Stimulated activated CD8-positive, alpha-beta memory T cell treated with anti-CD3 and anti-CD28 coated beads, Interleukin-4, amount 100 ng/mL, for 1 hour (primary cell): ENCODE measurements at places on chromosomes 7 and 10.

- DNase-seq, result no peak
Observed at GRCh38 chr7:157467496-157468212, 130.8 kb downstream of the DNAJB6 start.

- DNase-seq, result no peak
Observed at GRCh38 chr10:287814-288213, 152.6 kb downstream of the ZMYND11 start.

GRCh38 chr10:72524489-72524888 lies 101.4 kb downstream of the MICU1 start:
- no peak for DNase-seq

DNA sequence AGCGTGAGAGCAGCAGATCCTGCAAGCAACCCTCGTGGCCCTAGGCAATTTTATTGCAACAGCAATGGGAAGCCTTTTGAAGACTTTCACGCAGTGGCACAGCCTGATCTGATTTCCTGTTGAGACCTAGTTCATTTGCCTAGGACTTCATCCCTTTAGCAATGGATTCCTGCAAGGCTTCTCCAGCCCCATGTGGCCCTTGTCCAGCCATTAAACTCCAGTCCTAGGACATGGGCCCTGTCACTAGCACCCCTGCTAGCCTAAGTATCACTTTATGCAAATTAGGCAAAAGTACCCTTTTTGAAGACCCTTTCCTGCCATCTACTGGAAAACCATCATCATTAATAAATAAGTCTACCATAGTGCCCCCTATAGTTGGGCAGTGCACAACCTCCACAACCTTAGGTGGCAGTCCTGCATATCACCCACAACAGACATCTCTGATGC lies 379.4 kb downstream of the GALNT17 start:
- no peak for DNase-seq

GRCh38 chr10:114385557-114385956 lies 18.7 kb downstream of the AFAP1L2 start:
- DNase-seq, result no peak

DNA sequence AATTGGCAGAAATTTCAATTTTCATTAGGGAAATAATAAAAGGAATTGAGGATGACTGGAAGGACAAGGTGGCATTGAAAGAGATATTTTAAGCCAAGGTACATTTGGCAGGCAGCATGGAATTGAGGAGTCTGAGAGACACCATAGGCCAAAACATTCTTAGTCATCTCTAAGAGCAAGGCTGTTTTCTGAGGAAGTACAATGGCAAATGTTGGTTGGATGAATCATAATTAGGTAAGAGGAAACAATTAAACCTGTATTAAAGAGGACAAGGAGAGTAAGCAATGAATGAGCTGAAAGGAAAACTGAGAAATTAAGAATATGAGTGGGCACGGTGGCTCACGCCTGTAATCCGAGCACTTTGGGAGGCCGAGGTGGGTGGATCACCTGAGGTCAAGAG lies 86.3 kb downstream of the MRPL32 start:
- no peak for DNase-seq

DNA sequence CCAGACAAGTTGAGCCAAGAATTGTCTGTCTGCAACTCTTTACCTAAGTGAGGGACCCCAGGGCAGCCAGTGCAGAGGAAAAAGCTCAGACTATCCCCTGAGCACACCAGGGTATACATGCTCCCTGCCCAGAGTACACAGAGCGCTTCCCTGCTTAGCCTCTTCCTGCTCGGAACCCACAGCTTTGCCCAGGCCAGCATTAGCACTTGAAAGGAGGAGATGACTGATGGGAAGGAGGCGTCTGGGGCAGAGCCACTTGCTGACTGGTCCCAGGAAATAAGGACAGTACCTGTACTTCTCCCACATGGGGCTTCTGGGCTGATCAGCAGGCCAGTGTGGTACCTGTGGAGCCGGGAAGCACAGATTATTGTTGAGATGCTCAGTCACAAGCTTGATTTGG lies 48.4 kb upstream of the TRIM8 start:
- no peak for DNase-seq

DNA sequence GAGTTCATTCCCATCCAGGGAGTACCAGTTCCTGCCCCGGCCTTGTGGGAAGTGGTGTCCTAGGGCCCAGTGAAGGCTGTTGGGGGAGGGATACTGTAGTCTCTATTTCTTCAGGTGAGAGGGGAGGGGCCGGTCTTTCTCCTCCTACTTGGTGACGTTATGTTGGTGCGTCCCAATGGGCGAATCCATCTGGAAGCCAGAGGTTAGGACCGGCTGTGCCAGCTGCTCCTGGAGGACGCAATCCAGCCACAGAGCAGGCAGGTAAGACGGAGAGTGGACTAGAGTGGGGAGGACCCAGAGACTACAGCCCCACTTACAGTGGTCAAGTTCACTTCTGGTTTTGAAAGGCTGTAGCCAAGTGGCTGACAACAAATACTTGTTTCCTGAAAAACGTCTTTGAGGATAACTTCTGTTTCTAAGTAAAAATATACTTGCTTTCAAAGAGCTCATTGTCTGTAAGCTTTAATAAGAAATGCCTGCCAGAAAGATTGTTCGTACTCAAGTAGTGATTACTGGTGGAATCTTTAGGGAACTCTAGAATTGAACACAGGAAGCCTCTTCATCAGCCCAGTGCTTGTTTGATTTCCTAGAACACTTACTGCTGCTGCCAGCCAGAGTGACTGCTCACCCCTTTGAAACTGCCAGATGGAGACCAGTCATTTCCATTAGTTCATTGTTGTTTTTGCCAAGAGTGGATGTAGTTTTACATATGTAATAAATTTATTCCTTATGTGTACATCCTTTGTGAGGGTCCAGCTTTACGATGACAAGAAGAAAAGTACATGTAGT lies 25.4 kb downstream of the RBM33 start:
- no peak for DNase-seq

- no peak for DNase-seq
Observed at GRCh38 chr7:151940048-151940811, 16.0 kb upstream of the GALNTL5 start.

DNA sequence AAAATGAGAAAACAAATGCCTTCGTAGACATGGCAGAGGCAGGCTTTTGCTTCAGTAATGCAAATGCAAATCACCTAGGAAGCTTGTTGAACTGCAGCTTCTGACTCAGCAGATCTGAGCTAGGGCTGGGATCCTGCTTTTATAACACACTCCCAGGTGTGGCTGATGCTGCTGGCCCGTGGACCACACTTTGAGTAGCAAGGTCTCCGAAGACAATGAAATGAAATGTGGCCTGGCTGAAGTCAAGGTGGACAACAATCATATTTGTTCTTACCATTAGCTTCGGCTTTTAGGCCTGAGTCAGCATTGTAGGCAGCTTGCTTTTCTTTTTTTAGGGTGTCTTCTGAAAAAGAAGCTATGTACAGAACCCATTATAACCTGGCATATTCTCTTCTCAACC lies 26.3 kb downstream of the COL17A1 start:
- no peak for DNase-seq

DNA sequence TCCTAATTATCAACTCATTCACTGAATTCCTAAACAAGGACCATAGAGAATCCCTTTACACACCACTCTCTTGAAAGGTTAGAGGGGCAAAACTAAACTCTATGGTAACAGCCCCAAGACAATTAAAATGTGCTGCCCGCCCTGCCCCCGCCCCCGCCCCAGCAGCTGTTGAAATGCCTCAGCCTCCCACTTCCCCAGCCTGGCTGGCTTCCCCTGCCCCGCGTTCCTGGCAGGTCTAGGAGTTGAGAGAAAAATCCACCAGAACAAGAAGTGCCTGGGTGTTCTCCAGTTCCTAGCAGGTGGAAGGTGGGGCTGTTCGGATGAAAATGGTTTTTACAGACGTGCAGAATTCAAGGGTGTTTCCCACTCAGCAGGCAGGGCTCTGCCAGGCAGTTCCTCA lies 109.5 kb upstream of the ZEB1 start:
- DNase-seq, result no peak

DNA sequence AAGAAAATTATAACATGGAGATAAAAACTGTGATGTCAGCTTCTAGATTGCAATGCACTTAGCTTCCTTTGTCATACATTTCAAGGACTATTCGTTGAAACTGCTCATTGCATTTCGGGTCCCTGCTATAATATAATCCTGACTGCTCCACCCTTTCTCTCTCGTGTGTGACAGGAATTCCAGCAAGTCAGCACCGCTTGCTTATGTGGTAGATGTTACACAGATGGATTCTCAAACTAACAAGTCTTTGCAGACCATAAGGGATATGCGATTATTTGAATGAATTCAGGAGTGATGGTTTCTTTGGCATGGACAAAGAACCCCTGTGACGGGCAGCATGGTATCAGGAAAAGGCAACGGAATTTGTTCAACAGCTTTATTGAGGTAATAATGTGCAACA lies 184.0 kb downstream of the GRID1 start:
- no peak for DNase-seq

- DNase-seq, result no peak
Observed at GRCh38 chr10:70381471-70382421, 679 bp downstream of the LRRC20 start.

DNA sequence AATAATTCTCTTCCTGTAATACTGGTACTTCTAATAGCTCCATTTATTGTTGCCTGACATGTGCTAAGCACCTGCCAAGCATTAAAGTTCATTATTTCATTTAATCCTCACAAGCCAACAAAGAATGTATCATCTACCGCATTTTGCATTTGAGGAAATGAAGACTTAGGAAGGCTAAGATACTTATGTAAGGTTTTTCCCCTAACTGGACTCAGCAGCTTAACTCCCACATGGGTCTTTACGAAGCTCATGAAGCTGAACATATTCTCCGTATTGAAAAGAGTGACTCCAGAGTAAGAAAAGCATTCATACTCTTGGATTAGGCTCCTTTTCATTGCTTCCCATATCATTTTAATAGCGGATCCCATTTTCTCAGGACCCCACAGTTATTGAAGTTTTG lies 155.7 kb upstream of the TMEM72 start:
- no peak for DNase-seq

GRCh38 chr10:100184840-100185239 lies 989 bp downstream of the ERLIN1 start:
- DNase-seq, result no peak

GRCh38 chr10:59872892-59873463 lies 33.4 kb downstream of the CCDC6 start:
- no peak for DNase-seq

DNA sequence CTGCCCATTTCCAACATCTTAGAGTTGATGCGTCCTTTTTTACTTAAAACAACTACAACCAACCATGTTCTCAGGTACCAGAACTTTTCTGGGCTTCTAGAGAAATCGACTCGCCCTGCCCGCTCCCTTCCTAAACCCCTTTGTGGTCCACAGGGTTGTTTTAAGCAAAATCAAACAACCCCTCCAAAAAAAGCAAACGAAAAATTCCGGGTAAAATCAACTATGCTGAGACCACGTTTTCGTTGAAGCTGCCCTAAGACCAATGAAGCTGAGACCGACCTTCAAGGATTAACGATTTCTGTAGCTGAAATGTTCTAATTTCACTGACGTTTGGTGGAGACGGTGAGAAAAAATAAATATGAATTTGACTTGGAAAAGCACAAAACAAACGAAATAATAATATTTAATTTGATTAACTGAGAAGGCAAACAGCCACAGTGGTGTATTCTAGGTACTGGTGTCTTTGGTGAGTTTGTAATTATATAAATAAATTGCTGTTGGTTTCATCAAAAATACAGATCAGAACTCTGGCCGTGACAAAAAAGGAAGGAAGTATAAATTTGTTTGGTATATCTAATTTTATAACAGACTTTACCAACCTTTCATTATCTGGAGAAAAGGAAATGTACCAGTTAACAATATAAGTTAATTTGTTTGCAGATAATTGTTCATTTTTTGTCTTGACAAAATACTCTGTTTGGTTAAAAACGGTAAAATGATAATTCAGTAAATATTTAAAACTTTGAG lies 4.7 kb upstream of the IGF2BP3 start:
- DNase-seq, result no peak

DNA sequence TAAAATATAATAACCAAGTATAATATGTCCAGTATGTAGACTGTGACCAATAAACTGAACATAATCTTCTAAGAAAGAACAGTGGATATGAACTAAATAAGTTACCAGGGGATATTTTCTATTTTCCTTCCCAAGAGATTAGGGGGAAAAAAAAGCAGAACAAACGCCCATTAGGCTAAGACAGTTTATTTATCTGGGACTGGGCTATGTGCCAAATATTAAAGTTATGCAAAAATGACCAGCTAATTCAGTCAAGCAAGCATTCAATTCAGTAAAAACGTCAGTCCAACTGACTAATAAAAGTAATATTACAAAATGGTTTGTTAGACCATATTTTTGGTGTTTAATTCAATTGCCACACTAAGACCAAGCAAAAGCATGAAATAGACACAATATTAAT lies 122.2 kb downstream of the TSPAN12 start:
- DNase-seq, result no peak

DNA sequence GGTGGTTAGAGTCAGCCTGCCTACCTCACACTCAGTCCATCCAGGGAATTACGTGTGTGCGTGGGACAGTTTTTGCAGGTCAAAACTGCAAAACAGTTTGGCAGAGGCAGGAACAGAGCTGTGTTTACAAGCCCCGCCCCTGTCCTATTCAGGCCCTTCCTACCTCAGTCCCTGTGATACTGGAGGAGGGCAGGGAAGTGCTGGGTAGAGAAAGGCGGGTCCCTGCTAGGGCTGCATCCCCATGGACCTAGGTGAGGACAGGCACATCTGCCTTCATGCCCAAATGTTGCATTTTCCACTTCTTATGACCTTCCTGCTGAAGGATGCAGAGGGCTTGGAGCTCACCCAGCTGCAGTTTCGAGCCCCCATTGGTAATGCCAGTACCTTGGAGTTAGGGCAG lies 25.1 kb downstream of the SBDS start:
- DNase-seq, result no peak

- DNase-seq, result no peak
Observed at GRCh38 chr7:2109936-2110609, 122.7 kb downstream of the MAD1L1 start.

DNA sequence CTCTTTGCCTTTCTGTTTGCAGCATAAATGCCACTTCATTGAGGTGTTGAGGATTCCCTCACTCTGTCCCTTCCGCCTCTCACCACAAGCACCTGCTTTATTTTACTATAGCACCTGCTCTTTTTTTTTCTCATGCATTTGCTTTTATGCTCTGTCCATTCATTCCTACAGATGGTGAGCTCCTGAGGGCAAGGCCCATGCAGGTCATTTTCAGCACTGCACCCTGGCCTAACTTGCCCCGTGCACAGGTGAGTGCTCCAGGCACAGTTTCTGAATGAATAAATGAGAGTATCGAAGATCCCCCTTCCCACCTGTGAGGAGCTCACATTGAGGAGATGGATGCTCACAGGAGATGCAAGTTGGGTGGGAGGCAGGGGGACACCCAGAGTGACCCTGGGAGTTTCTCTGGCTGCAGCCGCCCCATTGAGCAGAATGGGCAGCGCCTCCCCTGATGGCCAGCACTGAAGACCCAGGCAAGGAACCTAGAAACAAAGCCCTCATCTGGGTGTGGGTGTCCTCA lies 1.2 kb upstream of the AKR1E2 start:
- no peak for DNase-seq

GRCh38 chr10:78543749-78544362 lies 510.2 kb downstream of the RPS24 start:
- DNase-seq, result no peak

- DNase-seq, result no peak
Observed at GRCh38 chr10:91540733-91541132, 92.1 kb downstream of the PPP1R3C start.

- DNase-seq, result no peak
Observed at GRCh38 chr7:139004321-139005090, 23.3 kb upstream of the KIAA1549 start.

GRCh38 chr7:132516042-132516840 lies 60.0 kb downstream of the PLXNA4 start:
- no peak for DNase-seq
